Activated CD8-positive, alpha-beta memory T cell treated with anti-CD3 and anti-CD28 coated beads for 4 hours (primary cell): ENCODE measurements at places on chromosomes 16 and 17.

DNA sequence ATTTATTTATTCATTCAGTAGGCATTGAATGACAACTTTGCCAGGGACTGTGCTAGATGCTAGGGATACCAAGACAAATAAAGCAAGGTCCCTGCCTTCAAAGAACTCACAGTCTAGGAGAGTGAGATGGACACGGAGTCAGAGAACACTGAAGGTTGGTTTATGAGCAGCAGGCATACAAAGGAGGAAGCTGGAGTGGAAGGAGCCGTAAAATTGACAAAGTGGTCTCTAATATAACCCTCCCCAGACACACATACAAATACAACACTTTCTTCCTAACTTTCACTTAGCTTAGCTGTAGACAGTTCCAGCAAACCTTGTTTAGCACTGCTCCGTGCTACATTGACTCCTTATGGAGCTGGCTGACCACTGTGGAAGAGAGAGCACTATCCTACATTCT, 229.7 kb downstream of the IRX3 start:
- no peak for DNase-seq

- DNase-seq = no peak
Observed at GRCh38 chr16:65229191-65229662, 107.4 kb upstream of the CDH11 start.

GRCh38 chr16:89277641-89278341, 60.3 kb downstream of the ZNF778 start:
- no peak for DNase-seq

GRCh38 chr17:42853004-42853403, 2.0 kb downstream of the AOC3 start:
- no peak for DNase-seq

GRCh38 chr17:7011942-7012254, 526 bp upstream of the RNASEK start:
- no peak for DNase-seq

GRCh38 chr17:37770631-37771518, 26.0 kb upstream of the HNF1B start:
- DNase-seq = no peak

DNA sequence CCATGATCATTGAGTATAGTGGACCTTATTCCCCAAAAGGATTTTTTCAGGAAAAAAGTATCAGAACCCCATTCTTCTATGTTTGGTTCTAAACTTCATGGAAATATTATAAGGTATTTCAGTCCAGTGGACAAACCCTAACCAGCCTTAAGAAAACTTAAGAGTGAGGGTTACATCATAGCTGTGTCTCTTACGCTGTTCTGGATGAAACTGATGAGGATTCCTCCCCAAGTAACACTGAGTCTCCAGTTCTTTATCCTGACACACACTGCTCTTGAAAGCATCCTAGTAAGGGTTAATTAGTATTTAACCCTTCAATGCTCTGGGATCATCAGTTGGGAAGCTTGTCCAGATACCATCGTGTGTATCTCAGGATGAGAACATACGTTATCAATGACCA, 5.0 kb downstream of the LYRM1 start:
- DNase-seq = no peak

DNA sequence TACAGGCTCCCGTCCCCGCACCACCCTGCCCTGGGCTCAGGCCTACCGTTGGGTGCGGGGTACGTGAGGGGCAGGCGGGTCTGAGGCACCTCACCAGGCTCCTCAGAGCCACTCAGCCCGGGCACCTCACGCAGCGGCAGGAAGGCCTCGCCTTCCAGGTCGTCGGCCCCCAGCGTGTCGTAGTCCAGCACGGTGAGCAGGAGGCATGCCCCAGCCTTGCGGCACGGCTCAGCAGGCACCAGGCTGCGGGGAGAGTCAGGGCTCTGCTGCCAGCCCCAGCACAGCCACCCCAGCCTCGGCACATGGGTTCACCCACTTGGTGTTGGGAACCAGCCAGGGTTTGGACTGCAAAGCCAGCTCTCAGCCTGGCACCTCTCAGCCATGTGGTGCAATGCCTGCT, 15.5 kb downstream of the UNC13D start:
- no peak for DNase-seq

GRCh38 chr17:81152288-81152828, 12.9 kb upstream of the PVALEF start:
- DNase-seq = no peak

GRCh38 chr17:34447406-34447805, 84.4 kb upstream of the CCL1 start:
- no peak for DNase-seq

DNA sequence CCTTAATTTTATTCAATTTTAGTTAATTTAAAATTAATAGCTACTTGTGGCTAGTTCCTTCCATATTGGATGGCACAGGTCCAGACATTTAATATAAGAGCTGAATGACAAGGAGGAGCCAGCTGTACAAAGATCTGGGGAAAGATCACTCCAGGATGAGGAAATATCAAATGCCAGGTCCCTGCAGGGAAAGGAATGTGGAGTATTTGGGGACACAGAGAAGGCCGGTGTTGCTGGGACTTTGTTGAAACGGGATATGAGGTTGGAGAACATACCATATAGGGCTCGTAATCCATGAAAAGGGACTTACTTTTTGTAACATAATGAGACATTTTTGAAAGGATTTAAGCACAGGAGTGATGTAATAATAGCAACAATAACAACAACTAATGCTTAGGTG, 426.8 kb downstream of the HS3ST4 start:
- no peak for DNase-seq

DNA sequence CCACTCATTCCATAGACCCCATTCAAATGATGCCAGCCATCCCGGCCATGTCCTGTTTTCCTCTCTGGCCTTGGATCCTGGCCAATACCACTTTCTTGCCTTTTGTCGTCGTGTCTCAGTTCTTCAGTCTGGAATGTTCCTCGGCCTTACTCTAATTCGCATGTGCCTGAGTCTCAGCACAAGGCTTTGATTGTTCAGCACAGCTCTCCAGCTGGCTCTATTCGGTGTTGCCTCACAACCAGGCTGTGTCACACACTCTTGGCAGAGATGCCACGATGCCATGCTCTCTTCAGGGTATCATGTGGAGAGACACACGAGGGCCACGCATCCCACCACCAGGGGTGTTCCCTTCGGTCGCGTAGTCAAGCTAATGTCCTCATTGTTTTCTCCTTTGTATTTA, 1.8 kb upstream of the VPS4A start:
- no peak for DNase-seq

GRCh38 chr17:75869282-75870141, 8.9 kb downstream of the TRIM47 start:
- DNase-seq = no peak

DNA sequence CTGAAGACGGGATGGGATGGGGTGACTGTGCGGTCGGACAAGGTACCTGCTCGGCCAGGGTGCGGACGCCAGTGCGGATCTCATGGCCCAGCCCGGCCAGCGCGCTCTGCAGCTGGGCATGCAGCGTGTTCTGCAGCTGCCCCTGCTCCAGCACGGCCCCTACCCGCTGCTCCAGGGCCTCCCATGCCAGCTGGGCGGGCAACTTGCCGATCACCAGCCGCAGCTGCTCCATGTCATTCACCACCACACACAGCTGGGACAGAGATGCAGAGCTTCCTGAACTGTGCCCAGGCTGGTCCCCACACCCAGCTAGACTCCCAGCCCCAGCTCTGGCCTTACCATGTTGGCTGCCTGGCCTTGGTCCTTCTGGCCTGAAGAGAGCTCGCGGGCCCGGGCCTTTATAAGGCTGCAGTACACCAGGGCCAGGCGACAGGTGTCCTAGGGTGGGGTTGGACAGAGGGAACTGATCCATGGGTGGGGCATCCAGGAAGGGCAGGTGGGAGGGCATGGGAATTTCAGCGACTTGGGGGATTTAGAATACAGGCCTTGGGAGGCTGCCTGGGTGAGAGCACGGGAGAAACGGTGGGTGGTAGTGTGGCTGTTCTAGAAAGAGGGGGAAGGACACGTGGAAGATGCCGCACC, 9.8 kb downstream of the UNC13D start:
- no peak for DNase-seq

GRCh38 chr16:3514621-3515020, 13.8 kb downstream of the CLUAP1 start:
- no peak for DNase-seq

- no peak for DNase-seq
Observed at GRCh38 chr17:4735876-4736651, 3.6 kb upstream of the ZMYND15 start.

- no peak for DNase-seq
Observed at GRCh38 chr17:82397449-82398335, 20.5 kb upstream of the HEXD start.

DNA sequence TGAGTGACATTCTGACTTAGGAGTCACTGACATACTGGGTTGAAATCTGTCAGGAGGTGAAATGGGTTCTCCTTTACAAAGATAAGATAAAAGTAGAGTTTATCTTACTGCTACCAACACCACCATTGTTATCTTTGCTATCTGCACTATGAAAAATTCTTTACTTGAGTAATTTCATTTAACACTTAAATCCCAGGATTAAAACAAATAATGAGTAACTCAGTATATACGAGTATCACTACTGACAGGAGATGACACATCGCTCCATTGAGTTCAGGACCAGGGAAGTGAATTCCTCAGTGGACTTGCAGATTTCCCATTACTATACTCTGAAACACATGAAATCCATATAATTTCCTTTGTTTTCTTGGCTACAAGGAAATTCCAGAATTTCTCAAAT, 242.1 kb upstream of the NLRP1 start:
- DNase-seq = no peak

DNA sequence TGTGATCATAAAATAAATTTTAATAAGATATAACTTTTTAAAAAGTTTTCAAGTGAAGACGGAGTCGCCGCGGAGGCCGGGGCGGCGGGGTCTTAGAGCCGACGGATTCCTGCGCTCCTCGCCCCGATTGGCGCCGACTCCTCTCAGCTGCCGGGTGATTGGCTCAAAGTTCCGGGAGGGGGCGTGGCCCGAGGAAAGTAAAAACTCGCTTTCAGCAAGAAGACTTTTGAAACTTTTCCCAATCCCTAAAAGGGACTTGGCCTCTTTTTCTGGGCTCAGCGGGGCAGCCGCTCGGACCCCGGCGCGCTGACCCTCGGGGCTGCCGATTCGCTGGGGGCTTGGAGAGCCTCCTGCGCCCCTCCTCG, at the start of gene FOXC2:
Gene FOXC2 (plus strand): TSS at position 229 of the 365 bp plus-strand sequence. CDS start 507 bp downstream, outside the sequence.
- DNase-seq = no peak

DNA sequence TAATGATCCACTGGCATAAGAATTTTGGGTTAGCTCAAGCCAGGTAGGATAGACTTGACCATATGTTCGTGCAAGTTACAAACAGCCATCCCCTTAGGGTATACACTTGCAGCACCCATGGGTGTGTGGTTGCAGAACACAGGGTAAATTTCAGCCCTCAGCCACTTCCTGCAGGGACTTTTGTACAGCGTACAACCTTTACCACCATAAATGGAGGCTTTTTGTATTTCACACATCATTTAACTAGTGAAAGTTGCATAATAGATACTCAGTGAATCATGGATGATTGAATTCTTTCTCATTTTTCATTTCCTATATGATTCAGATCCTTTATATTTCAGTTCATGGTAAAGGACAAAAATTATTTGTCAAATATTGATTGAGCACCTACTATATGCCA, 473.9 kb downstream of the CDH13 start:
- no peak for DNase-seq

- DNase-seq = no peak
Observed at GRCh38 chr17:48244121-48244711, 136.7 kb downstream of the SNX11 start.

GRCh38 chr17:74998783-74999182, 11.4 kb downstream of the CDR2L start:
- no peak for DNase-seq

- DNase-seq = no peak
Observed at GRCh38 chr16:76535-77272, 1.3 kb upstream of the MPG start.

GRCh38 chr16:2825906-2826305, 4.2 kb upstream of the ZG16B start:
- DNase-seq = no peak

- no peak for DNase-seq
Observed at GRCh38 chr16:50808929-50809538, 67.1 kb downstream of the CYLD start.

- no peak for DNase-seq
Observed at GRCh38 chr16:49048557-49048956, 233.1 kb downstream of the CBLN1 start.

DNA sequence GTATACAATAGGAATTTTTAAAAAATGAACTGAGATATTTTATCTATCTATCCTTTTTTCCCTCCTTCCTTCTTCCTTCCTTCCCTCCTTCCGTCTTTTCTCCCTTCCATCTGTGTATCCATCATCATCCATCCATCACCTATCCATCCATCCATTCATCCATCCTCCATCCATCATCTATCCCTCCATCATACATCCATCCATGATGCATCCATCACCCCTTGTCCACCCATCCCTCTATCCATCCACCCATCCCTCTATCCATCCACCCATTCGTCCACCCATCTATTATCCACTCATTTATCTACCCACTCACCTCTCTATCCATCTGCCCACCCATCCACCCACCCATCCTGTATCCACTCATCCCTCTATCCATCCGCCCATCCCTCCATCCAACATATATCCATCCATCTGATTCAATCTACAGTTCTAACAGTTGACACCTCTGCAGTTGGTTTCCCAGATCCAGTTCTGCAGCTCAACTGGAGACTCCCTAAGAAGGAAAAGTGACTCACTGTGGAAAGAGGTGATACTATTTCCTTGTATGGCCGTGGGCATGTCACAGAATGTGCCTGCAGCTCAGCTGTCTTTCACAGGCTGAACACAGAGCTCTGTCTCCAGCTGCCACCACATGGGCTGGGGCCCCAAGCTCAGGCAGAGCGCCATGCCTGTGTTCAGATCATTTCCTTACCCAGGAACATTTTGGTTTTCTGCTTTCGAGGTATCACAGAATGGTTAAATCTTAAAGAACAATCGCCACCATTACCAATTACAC, 130.8 kb downstream of the XYLT1 start:
- no peak for DNase-seq

- DNase-seq = no peak
Observed at GRCh38 chr17:1896243-1897104, 66.7 kb downstream of the RPA1 start.

- DNase-seq = no peak
Observed at GRCh38 chr16:12758031-12758669, 45.5 kb downstream of the CPPED1 start.

DNA sequence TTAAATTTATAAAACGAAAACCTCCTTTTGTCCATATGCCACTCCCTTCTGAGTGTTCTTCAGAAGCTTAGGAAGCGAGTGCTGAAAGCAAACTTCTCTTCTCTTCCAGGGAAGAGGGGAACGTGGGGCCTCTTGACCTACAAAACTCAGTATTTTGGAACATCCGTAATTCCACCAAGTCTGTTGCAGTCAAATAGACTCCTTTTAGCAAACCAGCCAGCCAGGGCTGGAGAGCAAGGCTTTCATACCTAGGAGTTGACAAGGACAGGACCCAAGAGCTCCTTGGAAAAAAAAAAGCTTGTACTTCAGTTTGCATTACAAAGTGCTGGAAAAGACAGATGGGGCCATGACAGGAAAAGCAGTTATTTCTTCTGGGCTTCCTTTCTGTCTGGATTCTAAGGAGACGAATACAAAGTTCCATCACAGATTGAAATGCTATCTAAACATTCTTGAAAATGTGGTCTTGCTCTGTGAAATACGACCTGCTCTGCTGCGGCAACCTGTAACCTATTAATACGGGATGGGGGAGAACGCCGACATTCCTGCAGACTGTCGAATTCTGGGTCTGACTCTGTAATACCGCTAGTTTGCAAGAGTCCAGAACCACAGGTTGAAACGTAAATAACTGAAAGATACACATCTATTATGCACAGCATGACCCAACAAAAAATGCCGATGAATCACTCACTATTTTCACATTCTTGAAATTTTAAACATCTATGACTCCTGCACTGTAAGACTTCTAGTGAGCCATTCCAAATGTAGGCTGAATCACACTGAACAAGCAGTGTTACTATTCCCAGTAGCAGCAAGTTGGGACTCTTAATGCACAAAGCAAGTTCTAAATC, 20.6 kb downstream of the VPS53 start:
- no peak for DNase-seq
